ENCODE measurements at places on chromosomes 3 and 15.

- DNase-seq, result no peak
Measured at GRCh38 chr15:77243716-77244401, 172.9 kb upstream of the TSPAN3 start.

DNA sequence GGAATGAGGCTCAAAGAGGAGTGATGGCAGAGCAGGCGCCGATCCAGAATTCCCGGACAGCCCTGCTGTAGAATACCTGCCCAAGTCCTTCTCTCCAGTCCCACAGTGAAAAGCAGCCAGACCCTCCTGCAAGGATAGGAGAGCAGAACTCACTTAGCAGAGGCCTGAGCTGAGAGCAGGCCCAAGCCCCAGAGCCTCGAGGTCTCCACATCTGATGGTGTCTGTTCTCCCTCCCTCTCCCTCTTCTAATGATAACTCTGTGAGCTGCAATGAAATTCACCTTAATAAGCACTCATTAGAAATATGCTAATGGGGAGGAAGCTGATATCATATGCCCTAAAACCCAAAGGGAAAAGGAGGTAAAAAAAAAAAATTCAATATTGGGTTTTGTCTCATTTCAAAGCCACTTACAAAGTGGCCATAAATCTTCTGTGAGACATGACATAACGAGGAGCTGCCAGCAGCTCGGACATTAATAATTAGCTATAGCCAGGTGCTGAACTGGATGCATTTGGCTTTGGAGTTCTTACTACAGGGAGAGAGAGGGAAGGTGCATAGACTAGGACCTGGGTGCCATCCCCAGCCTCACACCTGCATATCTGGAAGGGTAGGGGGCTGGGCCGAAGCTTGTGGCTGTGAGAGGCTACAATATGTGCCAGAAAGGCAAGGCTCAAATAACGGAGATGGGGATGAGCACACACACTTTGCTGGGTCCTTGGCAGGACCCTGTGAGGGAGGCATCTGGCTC, 108.4 kb downstream of the MEGF11 start:
- no peak for DNase-seq

DNA sequence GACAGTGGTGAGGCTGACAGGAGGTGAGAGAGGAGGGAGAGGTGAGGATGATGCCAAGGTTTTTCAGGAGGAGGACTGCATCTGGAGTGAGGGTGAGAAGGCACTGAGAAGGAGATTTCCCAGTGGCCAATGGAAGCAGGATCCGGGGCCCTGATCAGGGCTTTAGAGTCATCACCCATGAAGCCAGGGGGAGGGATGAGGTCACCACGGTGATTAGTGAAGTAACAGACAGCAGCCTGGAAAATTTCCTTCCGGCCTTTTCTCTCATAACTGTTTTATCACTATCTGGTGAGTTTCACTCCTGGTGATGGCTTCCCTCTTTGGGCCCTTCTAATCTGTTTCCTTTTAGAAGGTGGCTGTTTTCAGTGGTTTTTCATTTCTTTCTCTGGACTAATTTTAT, 80.5 kb upstream of the WNT5A start:
- DNase-seq, result no peak

DNA sequence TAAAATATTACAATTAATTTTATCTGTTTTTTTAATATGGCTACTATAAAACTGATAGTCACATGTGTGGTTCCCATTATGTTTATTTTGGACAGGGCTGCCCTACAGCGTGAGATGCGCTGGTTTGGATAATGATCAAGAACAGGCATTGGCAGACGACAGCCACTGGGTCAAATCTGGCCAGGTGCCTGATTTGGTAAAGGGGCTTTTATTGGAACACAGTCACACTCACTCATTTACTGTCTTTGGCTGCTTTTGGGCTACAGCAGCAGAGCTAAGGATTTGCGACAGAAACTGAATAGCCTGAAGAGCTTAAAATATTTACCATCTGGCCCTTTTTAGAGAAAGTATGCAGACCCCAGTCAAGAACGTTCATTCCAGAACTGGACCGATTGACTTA, 724.2 kb upstream of the CFAP20DC start:
- DNase-seq, result no peak

DNA sequence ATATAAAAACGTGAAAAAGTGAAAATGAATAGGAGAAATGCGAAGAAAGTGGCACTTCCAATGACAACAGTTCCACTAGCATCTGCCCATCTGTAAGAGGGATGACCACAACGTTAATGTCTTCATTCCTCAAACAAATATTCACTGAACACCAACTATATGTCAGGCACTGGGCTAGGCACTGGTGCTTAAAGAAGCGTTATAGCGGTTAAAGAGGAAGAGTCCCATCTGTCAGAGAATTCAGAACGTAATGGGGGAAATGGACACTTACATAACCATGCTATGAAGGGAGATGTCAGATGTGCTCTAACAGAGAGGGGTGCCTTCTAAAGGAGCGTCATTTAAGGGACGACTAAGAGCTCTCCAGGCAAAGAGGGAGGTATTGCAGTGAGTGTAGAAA, 8.2 kb downstream of the RUBCN start:
- no peak for DNase-seq

- no peak for DNase-seq
Measured at GRCh38 chr3:52070724-52071621, 14.6 kb upstream of the DUSP7 start.

GRCh38 chr15:77285057-77285997, 134.6 kb downstream of the PEAK1 start:
- DNase-seq, result no peak

DNA sequence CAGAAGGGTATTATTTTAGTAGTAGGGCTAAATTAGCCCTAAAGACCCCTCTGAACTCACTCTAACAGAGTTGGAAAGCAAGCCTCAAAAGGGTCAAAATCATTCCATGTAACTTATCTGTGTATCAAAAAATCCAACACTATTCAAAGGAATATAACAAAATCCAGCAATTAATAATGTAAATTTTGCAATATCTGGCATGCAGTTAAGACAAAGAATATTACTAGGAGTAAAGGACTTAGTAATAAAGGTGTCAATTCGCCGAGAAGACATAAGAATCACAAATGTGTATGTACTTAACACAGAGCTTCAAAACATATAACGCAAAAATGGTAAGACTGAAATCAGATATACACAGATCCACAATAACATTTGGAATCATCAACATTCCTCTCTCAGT, 71.2 kb upstream of the PFN2 start:
- no peak for DNase-seq

DNA sequence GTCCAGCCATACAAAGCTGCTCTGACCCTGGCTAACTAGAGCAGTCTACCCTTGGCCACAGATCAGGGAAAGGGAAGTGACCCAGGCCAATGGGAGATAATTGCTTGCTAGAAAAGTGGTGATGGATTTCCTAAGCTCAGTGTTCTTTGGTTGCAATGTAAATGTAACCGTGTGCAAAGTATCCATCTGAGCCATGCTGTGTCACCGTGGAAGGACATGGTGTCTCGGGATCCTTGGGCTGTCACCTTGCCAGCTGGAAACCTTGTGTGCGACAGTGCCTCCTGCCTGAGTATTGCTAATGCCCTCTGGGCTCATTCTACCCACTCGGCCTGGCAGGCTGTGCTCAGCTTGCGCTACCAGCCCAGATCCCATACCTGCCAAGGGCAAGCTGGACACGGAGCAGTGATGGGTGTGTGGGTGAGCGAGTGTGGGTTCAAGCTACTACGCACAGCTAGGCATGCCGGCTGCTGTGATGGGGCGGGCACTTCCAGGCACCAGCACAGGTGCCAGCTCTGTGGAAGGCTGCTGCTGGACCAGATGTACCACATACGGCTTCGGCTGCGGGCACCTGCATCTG, 10.7 kb upstream of the SIAH2 start:
- no peak for DNase-seq

DNA sequence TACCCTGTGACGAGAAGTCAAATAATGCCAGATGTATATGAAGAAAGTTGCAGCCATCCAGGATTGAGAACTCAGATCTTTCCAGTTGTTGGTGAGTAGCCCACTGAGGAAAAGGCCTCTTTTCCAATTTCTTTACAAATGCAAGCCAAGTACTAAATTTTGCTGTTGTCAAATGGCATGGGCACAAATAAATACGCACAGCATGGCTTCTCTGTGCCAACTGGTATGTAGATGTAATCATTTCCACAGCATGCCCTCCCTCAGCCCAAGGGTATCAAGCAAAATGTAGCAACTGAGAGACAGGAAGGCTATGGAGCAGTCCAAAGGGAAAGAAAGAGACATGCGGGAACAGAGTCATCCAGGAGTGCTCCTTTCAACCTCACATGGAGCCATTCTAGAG, 105.4 kb downstream of the FGF12 start:
- DNase-seq, result no peak

- no peak for DNase-seq
Measured at GRCh38 chr3:107599772-107600145, 77.0 kb downstream of the BBX start.

DNA sequence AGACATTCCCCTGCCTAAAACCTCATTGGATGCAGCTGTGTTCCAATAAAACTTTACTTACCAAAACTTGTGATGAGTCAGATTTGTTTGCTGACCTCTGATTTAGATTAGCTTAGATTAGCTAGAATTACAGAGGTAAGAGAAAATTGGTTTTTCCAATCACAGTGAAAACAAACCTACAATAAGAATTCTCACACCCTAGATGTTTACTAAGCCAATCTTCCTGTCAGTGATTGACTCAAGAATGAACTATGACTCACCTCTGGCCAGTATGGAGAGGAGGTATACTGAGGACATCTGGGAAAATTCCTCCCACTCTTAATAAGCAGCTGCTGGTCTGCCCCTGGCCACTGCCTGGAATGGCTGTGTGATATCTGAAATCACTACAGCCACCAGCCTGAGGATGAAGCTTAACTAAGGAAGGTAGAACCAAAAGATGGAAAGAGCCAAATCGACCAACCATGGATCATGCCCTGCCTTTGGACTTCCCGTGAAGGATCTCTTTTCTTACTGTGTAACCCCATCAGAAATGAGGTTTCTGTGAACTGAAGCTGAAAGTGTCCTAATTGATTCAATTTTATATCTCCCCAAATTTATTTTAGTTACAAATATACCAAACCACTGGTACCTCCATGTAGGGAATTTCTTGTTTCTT, 19.0 kb upstream of the GHSR start:
- peak; percentile 13 for DNase-seq

- no peak for DNase-seq
Measured at GRCh38 chr3:141261472-141262307, 30.1 kb downstream of the PXYLP1 start.

- DNase-seq, result no peak
Measured at GRCh38 chr3:16055606-16056211, 118.8 kb upstream of the GALNT15 start.

DNA sequence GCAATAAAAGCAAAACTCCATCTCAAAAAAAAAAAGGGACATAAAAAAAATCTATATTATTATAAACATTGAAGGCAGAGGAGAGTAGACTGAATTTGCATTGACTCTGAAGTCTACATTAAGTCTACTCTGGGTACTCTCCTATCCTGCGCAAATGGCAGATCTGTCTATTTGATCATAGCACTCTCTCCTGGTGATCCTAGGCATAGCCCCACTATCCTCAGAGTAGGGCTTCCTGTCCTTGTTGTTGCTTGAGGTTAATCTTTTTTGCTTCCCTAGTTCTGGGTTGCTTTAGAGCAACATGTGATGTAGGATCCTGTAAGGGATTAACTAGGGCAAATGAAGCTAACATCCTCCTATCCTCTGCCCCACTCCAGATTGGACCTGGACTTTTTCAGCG, 82.1 kb upstream of the LRRFIP2 start:
- DNase-seq, result no peak

- no peak for DNase-seq
Measured at GRCh38 chr3:196667056-196667825, 27.7 kb downstream of the NRROS start.

DNA sequence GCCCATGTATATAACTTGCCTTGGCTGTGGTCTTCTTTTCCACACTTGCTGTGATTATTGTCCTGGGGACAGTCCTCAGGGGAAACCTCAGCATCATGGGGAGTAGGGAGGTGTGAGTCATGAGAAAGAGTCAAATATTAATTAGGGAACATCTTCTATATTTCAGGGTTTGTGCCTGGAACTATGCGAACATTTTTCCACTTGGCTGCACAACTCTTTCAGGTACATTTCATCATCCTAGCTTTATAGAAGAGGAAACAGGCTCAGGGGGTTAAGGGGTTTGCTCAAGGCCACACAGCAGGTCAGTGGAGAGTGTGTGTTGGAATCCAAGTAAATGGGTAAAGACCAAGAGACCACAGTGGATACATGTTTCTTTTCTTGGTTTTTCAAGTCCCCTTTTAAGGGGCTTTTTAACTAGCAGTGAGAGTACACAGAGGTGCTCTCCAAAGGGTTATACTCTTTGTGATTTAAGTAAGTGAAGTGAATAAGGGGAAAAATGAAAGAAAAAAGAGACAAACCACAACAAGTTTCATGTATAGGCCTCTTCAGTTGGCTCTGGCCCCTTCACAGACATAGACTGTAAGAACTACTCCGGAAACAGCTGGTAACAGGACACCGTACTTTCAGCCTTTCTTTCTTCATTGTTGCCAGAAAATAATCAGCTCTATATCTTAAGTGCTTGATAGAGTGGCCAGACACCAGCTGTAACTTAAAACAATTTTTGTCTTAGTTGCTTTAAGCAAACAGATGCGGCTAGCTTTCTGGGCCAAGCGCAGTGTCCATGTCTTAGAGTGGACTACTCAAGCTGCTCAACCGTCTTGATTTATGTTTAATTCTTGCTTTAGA, 64.6 kb downstream of the EEFSEC start:
- DNase-seq, result no peak

GRCh38 chr15:54884312-54884711, 312.4 kb downstream of the RSL24D1 start:
- no peak for DNase-seq

DNA sequence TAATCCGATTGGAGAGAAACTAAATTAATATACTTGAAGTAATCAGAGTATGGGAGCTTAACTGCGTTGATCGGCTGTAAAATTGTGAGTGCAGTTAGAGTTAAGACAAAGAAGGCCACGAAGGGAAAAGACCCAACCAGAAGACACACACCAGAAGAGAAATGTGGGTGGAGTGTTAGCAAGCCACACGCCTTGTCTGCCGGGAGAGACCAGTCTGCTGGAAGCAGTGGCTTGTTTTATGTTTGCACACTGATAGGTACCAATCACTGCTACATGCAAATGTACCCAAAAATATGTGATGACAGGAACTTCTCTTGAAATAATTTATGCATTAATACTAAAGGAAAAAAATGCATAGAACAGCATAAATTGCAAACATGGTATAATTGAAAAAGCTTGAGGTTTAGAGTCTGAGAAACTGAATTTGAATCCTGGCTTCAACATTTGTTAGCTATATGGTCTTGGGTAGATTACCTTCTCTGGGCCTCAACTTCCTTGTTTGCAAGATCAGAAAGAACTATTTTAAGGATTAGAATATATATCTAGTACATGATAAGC, 23.1 kb downstream of the EEFSEC start:
- DNase-seq, result no peak

GRCh38 chr3:186842426-186843038, at the start of gene ADIPOQ:
Gene ADIPOQ, plus strand, starts transcription at chr3:186842710. Its CDS starts 10,349 bp downstream, at chr3:186853059.
- no peak for DNase-seq

GRCh38 chr3:156172536-156172935, 52.2 kb downstream of the KCNAB1 start:
- no peak for DNase-seq

All from ELF-1 (cell line).